ENCODE measurements at places on chromosomes 7 and 10.

DNA sequence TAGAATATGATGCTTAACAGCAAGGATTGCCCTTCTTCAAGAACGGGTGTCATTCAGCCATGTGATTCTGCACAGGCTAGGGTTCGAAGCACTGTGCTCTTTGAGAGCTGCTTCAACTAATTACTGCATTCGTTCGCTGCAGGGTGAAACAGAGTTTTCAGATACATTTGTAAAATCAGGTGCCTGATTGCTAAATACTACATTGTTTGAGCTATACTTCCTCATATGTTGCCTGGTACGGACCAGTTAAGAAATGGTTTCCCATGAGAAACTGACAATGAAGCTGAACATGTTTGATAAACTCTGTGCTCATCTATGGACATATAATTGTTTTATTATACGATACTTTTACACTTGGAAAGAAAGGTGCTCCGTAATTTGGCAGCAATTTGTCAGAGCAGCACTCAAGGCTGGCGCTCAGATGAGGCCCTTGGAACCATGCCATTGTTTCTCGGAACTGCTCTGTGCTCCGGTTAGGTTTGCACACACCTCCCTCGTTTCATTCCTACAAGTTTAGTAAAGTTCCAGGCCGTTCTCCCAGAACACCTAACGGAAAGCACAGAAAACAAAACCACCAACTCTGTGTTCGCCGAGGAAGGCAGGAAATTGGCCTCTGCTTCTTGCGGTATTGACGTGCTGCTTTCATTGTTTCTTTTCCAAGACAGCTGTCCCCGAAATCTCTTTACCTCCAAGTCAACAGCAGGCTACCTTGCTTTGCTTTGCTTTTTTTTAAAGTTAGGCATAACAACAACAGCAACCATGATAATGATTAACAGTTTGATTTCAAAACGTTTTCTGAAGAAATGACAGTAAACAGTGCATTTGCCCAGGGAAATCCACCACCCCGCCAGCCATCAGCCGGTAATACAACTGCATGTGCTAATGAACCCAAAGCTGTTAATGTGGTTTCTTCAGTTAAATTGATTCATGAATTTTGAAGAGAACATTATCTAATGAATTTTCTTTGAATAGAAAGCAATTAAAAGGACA, 206.9 kb downstream of the EBF3 start:
- no peak for DNase-seq

DNA sequence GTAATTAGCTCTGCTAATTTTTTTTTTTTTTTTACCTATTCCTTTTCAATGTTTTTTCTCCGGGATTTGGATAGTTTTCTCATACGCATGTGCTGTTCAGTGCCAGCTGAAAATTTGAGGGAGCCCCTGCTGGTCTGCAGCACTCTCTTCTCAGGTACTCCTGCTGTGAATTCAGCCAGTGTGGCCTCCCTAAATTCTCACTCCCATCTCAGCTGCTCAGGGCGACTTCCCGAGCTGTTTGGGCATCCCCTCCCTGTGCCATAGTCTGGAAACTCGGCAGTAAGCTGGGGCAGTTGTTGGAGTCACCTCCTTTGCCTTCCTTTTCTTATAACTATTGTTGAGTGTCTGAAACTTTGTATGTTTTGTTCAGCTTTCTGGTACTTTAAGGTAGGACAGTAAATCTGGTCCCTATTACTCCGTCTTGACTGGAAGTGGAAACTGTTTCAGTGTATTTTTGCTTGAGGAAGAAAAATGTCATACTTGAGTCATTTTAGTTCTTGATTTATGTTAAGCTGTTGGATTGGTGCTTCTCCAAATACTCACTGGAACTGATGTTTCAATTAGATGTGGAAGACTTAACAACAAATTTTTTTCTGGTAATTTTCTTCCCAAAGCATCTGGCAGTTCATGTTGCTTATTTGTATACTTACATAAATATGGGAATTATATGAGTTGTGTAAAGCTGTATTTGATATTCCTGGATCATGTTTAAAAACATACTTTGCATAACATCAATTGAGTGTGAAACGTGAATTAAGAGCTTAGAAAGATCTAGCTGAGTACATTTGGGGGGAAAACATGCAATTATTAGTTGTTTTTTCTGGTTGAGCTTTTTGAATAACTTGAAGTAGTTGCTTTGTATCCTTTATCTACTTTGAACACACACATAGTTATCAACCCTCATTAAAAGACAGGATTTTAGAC, 33.7 kb downstream of the MINPP1 start:
- DNase-seq = no peak

- no peak for DNase-seq
These were observed 38.6 kb upstream of the SFRP5 start for GRCh38 chr10:97810446-97810845.

- no peak for DNase-seq
These were observed 87.3 kb upstream of the INSIG1 start for GRCh38 chr7:155210356-155210755.

- DNase-seq = no peak
These were observed 4.8 kb downstream of the MNX1 start for GRCh38 chr7:157005456-157006204.

GRCh38 chr10:103551619-103552602, 58.4 kb downstream of the NEURL1 start:
- DNase-seq = no peak

GRCh38 chr7:95986178-95986764, 213.9 kb downstream of the DYNC1I1 start:
- DNase-seq = no peak

DNA sequence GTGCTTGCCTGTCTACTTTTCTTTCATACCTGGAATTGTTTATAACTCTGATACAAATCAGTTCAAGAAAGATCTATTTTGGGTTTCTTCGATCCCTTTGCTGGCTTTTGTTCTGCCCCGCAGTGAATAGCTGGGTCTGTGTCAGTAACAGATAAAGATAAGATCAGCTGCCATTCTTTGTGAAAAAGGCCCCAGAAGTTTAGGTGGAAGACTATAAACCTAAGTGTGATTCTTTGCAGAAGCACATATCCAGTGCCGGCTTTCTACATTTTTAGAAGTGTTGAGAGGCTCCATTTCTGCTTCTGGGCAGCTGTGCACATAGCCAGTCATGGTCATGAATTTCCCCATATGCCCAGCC, 686.4 kb upstream of the C7orf33 start:
- no peak for DNase-seq

DNA sequence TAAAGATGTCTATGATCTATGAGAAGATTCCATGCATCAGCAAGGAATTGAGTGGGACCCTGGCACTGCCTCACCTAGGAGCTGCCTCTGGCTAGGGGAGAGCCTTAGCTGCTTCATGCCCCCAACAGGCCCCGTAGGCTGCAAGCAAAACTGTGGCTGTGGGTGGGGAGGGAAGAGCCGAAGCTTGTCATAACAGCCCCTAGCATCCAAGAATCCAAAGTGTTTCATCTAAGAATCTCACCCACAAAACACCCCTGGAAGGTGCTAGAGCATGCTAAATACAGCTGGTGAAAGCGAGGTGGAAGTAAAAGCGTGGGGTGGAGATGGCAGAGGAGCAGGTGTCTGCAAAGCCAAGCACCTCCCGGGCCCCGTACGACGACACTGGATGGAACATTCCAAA, 87.5 kb upstream of the C1QL3 start:
- DNase-seq = no peak

- no peak for DNase-seq
These were observed 270.7 kb downstream of the ADRA2A start for GRCh38 chr10:111347386-111348013.

DNA sequence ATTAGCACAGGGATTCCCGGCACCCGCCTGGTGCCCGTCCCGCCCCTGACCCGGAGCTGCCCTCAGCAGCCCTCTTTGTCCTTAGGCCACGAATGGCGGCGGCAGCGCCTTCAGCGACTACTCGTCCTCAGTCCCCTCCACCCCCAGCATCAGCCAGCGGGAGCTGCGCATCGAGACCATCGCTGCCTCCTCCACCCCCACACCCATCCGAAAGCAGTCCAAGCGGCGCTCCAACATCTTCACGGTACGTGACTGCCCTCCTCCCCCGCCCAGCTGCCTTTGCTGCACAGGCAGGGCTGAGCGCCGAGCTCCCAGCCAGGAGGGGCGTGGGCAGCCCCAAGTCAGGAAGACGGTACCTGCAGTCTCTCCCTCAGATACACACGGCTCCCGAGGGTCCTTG, 33.6 kb downstream of the AGAP3 start:
- DNase-seq = no peak

DNA sequence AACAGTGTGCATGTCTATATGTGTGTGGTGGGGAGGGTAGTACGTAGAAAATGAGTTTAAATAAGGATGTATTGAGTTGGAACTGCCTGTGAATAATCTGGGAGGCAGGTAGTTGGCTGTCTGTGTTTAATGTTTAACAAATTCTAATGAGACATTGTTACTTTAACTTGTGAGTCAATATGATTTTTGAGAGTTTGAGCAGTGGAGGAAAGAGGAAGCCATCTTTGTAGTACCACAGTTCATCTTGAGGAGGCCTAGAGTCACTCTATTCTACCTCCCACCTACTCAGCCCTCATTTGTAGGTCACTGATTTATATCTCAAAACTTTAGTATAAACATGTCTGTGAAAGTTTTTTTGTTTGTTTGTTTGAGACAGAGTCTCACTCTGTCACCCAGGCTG, 129.9 kb upstream of the ITGB1 start:
- no peak for DNase-seq
